ENCODE measurements at places on chromosomes 2 and 18.

GRCh38 chr2:161414042-161415033 lies 1.8 kb upstream of the TBR1 start:
- DNase-seq: no peak

GRCh38 chr2:136122661-136123060 lies 4.7 kb upstream of the CXCR4 start:
- DNase-seq: no peak

GRCh38 chr18:52898485-52899058 lies 558.6 kb downstream of the DCC start:
- DNase-seq: no peak

DNA sequence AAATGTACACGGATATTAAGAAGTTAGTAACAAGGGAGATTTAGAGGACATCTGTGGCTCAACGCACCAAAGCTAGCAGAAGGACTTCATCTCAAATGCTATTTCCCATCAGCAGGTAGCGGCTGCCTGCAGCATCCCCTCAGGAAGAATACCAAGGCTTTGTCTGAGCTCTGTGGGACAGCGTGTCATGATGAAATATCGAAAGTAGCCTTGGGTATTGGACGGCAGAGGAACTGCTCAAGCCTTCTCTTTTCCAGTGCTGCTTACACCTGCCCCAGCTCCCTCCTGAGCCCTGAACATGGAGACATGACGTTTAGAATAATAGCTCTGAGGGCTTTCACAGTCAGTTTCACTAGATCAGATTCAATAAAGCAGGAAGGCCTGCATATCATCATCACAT lies 241.6 kb downstream of the SUCLG1 start:
- no peak for DNase-seq

GRCh38 chr18:46672062-46672970 lies 15.3 kb upstream of the LOXHD1 start:
- no peak for DNase-seq

DNA sequence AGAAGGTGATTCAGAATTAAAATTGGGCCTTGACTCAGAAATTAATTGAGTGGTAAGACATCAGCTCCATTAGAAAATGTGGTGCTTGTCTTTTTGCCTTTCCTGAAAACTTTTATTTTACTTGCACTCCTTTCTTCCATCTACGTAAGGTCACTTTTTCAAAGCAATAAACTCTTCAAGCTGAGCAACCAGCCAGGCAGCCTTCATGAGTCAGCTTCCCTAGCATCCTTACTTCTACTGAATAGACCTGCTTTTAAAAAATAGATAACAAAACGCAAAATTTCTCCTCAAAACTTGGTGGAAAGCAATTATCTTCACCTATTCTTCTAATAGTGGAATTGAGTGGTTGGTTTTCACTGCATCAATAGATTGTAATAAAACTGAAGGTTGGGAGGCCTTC lies 504.2 kb downstream of the ARHGAP15 start:
- peak; percentile 1 for DNase-seq

GRCh38 chr2:136310797-136311603 lies 193.1 kb upstream of the CXCR4 start:
- no peak for DNase-seq

DNA sequence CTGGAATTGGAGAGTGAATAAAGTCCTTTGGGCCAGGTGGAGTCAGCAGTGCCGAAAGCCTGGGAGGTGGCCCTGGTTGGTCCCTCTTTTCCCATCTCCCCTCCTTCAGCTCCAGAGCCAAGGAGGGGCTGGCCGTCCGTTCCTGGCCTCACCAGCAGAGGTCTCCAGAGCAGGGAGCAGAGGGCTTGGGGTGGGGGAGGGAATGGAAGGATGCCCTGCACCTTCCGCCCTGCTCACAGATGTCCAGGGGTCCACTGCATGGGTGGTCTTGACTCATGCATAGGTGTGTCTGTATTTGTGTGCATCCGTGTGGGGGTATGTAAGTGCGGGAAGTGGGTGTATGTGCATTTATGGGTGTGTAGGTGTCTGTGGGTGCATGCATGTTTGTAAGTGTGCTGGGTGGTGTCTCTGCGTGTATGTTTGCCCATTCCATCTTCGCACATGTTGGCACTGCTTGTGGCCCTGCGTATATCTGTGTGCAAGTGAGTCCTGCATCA lies 201.8 kb downstream of the ZFP36L2 start:
- DNase-seq: peak; percentile 42

- DNase-seq: no peak
Measured at GRCh38 chr2:172726172-172726735, 9.4 kb upstream of the RAPGEF4 start.

GRCh38 chr18:59022167-59022945 lies 117.3 kb upstream of the SEC11C start:
- no peak for DNase-seq

DNA sequence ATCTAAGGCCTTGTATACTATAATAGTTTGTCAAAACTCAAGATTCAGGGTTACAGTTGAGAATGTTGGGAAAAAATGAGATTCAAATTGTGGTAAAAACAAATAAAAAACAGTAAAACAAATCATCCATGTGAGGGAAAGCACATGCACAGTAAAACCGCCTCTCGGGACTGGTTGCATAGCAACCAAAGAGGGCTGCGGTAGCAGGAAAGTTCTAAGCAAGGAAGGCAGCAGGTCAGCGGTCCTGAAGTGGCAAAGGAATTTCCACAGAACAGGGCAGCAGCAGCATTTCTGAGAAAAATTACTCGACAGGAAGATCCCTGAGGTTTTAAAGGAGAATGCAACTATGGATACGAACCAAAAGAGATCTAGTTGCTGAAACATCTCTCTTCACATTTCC lies 93.7 kb downstream of the DYNAP start:
- peak; percentile 66 for DNase-seq

DNA sequence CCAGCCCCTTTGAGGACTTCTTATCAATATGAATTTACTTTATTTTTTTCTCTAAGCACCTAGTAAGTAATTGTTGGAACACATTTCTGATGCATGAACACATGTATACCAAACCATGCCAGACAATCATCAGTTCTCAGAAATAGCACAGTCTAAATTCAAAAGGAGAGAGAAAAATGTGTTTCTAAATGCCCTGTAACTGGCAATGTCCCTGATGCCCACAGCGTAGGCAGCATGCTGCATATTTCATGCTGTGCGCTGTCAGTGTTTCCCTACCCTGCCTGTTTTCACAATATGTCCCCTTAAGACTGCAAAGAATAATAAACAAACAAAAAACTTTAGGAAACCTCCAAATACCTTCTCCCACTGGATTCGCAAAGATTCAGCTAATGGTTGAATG lies 881.0 kb upstream of the CHAC2 start:
- no peak for DNase-seq

DNA sequence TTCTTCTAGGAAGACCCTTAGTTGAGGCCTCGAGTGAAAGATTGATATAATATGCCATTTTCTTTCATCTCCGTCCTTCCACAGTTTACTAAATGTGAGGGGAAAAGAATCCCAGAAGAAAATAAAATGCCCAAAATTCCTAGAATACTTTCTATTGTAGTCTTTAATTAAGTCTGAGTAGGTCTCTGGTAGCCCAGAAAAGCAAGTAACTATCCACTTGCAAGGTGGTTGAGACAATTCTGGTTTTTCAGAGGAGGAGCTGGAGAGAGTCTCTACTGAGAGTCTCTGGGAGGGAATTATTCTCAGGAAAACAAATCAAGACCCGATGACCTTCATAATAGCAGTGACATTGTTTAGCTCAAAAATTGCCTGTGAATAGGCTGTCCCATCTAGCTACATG lies 63.9 kb upstream of the TTC39C start:
- no peak for DNase-seq

DNA sequence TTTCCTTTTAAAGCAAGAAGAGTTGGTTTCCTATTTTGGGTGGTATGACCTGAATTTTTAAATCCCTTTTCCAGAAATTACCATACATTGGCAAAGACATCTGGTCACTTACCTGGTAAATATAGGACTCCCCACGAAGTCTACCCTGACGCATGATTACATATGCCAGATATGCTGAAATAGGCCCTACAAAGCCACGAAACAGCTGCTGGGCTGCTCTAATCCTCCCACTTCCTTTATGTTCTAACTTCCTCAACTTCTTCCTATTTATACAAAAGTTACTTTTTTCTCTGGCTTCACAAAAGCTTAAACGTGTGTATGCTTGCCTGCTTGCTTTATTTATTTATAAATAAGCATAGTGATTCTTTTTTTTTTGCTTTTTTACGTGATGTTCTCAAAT lies 186.0 kb upstream of the EPHA4 start:
- DNase-seq: no peak

GRCh38 chr18:7457262-7457661 lies 109.9 kb upstream of the PTPRM start:
- DNase-seq: no peak

- DNase-seq: peak; percentile 1
Measured at GRCh38 chr2:214322662-214323061, 88.2 kb upstream of the VWC2L start.

DNA sequence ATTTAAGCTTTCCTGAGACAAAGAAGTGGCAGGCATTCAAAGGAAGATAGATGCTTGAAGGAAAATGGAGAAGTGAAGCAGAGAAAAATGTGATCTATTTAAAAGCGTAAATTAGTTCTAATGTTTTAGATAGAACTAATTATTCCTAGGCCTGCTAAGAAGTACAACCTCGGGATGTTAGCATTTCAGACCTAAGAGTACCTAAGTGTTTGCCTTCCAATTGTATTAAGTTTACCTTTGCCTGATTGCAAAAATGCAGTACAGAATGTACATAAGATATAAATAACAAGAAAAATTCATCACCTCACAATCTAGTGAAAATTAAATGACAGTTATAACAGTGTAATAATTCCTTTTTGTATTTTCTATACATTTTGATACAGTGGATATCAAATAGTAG lies 71.1 kb upstream of the HNMT start:
- DNase-seq: no peak

DNA sequence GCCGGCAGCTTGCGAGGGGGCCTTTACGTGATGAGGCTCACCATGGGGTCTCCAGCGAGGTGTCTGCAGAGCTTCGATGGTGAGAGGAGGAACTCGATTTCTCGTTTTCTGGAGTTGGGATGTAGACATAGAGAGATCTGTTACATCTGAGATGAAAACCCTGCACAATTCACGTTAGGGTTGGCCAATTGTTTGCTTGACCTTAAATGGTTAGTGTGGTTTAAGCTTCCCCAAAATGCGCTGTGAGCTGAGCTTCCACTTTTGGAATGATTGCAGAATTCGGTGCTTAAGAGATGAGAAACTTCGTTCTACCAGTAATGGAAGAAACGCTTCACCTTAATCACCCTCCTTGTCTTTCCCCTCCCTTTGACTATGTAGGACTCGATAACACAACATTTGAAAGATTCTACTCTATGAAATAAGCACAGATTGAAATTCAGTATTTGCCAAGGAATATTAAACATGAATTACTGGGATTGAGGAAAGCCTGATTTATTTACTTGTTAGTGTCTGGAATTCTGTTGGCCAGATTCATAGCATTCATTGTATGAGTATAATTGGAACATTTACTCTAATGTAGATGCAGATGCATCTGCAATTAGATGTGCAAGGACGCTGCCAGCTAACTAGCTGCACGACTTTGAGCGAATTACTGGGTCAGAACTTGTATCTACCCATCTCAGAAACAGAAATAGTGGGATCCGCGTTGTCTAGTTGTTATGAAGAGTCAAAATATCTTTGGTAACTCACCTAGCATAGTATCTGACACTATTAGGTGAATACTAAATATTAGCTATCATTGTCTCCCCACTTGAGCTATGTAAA lies 1.6 kb upstream of the KLF7 start:
- no peak for DNase-seq

GRCh38 chr2:195331129-195331528 lies 325.9 kb upstream of the SLC39A10 start:
- no peak for DNase-seq

DNA sequence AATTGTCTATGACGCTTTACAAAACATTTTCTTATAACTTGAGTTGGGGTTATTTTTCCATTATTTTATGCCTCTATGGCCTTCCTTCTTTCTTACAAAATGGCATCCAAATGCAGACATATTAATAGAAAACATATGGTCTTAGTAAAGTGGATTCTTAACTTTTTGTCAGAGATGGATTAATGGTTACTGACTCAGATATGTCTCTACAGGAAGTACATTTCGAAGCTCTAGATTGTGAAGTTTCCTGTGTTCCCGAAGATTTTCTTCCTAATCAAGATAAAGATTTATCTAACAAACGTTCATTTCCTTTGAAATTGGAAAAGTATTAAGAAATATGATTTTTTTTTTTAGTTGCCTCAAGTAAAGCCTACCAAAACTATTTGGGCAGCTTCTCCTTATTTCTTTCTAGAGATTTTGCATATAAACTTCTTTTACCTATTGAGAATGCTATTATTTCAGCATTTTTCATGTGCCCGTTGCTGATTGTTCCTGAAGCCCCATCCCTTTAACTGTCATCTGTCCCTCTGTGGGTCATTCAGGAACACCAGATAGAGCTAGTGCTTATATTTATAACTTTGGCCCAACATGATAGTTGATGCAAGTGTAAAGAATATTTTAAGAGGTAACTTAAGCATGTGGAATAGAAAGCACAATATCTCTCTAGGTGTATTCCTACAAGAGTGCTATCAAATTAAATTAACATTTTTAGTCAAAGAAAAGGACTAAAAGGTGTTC lies 498.0 kb downstream of the CCDC85A start:
- no peak for DNase-seq

GRCh38 chr2:182890773-182891378 lies 24.4 kb upstream of the FRZB start:
- DNase-seq: no peak
